Hindlimb muscle (tissue), 1 donor: ENCODE measurements at places on chromosomes 3 and 15.

DNA sequence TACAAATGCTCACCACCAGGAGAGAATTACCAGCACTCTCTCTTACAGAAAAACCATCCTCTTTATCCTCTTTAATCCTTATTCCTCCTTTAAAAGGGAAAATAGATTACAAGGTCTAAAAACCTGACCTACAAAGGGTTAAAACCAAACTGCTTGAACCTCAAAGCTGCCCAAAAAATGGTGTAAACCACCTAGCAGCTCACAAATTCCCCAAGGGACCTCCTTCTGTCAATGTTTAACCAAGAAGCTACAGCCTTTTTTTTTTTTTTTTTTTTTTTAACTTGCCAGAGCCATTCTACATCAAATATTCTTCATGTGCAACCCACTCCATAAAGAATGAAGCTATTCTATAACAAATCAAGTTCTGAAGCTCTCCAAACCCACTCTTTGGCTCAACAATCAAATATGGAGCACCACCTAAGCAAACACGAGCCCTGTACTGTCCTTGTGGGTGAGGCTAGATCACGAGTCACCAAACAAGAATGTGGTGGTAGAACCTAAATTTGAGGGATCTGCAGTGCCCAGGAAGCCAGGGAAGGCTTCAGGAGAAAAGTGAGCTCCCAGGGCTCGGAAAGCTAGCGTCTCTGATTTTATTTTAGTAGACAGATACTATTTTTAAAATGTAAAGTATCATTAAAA is 20.1 kb downstream of the OSBPL10 start:
- no peak for DNase-seq

DNA sequence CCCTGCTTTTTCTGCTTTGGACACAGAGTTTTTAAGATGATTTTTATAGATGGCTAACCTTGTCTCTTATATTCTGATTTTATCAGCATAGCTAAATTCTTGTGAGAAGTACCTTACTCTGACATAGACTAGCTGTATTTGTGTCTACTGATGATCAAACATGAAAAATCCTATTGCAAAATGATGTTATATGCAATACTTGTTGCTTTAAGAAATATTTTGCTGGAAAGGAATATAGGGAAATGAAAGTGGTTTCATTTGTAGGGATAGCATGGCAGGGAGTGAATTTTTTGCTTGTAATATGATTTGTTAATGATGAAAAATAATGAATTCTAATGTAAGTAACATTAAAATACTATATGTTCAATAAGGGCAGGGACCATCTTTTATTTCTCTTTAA is 35.9 kb downstream of the CFAP91 start:
- no peak for DNase-seq

DNA sequence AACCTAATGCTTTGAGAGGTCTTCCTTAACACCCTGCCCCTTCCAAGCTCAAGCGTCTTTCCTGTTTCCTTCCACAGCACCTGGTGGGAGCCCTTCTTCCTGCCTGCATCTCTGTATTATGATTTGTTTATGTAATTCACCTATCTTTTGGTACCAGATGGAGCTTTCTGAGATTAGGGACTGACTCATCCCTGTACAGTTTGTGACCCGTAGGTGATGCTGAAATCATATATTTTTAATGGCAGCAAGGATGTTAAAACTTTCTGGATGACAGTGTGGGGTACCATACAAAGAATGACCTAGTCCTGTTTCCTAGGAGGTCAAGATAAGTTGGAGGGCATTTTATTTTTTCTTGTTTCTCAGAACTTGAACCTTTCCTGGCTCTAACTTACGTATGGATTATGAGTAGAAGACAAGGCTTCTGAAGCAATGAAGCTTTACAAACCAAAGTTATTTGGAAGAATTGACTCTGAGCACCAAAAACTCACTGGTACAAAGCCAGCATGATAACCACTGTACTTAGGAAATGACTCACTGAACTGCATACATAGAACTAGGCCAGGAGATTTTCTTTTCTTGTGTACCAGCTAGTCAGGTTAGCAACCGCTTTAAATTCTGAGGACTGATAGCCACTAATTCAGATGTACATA is 46.6 kb downstream of the HHLA2 start:
- no peak for DNase-seq

DNA sequence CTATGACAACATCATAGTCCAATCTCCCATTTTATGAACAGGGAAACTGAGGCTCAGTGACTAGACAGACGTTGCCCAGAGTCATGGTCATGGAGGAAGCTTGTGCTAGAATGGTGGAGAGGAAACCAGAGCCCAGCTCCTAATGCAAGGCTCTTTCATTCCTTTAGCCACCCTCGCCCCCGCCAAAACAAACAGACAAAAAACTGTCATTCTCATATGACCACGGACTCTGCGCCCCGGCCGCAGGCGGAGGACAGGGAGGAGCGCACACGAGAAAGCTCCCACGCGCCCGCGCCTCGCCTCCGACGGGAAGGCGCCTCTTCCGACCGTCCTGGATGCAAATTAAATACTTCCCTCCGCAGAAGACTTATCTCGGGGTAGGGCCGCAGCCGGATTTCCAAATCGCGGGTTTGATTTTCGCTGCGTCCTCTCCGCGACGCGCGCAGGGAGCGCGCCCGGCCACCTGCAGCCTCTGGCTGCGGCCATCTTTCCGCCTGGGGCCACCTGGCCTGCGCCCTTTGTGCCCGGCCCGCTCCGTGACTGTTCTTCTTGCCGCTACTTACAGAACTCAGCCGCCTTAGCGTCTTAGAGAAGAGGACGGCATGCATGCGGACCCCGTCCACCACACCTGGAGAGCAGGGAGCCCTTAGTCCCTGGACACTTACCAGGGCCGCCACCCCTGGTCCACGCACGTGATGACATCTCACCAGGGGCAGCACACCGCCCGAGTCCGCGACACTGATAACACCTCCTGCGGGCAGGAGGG is 670 bp upstream of the ATP13A3 start:
- peak; percentile 59 for DNase-seq
